Umbilical cord (tissue), 2 donors: ENCODE measurements at places on chromosomes 13 and 19. TPM values are rescaled to one million over a fixed set of nuclear protein-coding genes. Genes with fewer than 3 reads are reported as not detected.

GRCh38 chr19:48740164-48740972 lies at the start of gene RASIP1:
TSS of gene RASIP1 (minus strand) at chr19:48740610. CDS start at chr19:48740282, 328 bp downstream.
- DNase-seq: no peak

GRCh38 chr19:5624741-5625278 lies 1.9 kb downstream of the SAFB start:
- DNase-seq: no peak

DNA sequence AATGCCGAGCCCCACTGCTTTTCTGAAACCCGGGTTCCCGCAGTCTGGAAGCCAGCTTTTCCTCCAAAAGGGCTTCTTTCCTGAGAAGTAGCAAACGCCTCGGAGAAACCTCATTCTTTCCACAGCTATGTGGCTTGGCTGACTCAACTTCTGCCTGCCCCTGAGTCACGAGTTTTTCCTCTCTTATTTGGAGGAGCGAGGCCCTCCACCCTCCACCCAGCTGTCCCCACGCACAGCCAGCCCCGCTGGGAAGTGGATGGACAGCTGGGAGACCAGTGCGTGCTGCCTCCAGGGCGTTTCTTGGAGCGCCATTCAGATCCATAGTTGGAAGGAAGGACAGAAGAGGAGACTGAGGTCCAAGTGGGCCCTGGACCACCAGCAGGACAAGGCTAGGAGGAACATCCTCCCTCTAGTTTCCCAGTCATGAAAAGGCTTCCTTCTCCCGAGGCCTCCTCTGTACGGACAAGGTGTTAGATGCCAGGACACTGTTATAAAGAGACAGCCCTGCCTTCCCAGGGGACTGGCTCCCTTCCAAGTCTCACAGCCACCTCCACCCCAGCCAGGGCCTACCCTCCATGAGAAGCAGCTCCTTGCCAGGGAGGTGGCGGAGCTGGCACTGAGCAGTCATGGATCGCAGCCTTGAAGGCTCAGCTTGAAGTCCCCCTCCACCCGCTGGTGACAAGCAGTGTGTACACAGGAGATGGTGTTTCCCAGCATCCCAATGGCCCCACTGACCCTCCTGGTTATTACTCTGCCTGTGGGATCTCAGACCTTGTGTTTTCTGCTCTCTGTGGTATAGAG lies 2.5 kb upstream of the PLEKHF1 start:
- DNase-seq: peak; percentile 95

- DNase-seq: no peak
Observed at GRCh38 chr19:1010586-1011510, 10.1 kb downstream of the TMEM259 start.

GRCh38 chr13:49610176-49610575 lies 18.1 kb upstream of the ARL11 start:
- DNase-seq: no peak

DNA sequence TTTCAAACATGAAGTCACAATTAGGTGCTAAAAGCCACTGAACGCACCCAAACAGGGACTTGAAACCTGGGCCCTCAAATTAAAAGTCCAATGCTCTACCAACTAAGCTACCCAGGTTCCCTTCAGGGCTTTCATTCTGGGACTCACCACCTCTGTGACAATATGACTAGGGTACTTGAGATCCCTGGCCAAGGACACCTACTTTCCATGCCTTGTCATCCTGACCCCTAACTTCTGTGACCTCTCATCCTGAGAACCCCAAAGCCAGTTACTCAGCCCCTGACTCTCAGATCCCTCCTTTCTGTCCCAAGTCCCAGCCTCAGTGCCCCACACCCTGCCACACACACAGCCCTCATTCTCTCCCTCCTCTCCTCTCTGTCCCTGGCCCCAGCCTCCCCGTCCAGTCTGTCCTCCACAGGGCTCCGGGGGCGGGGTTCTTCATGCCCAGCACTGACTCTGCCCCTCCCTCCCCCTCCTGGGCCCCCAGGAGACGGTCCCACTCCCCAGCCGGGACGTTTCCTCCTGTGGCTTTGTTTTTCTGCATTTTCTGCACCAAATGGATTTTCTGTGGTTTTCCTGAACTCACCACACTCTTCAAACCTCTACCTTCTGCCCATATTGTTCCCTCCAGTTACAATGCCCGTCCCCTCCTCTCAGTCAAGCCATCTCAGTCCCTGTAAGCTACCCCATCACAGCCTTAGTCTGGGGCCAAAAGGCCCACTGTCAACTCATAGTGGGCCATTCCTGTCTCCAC lies 7.0 kb downstream of the RCN3 start:
- DNase-seq: no peak

DNA sequence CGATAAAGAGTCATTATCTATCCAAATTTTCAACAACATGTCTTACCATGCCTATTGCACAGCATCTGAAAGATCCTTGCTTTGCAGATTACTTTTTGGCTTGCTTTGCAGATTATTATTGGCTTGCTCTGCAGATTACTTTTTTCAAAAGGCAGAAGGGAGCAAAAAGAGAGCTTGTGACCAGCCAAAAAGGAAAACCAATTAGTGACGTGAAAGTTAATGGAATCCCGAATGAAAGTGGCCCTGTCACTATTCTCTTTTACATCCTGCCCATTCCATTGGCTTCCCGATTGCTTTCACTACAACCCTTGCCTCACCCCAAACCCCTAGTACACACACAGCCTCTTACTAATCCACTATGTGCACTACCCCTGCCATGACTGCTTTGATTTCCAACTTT lies 81.3 kb downstream of the LHFPL6 start:
- no peak for DNase-seq

DNA sequence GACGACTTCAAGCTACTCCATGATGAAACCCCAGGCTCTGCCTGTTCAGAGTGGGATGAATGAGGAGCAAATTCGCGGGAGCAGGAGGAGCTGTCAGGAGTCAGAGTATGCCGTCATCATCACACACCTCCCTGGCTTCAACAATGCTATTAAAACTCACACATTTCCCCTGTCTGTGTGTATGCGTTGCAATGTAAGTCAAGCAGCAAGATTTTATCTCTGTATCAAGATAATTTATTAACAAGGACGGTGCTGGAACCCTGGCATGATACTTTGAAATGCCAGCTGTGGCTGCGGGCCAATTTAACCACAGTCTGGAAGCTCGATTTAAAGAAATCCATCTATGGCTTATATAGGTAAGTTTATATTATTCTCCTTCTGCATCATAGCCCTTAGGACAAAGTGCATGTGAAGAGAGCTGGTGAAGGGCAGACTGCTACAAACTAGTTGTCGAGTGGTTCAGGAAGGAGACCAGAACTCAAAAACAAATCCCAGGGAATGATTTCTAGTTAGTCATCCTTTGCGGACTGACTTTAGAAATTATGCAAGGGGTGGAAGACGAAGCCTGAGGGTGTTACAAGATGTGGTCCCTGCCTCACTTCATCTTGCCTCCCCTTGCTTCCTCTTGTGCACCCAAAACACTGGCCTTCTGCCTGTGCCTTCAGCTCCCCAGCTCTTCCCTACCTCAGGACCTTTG lies 486.5 kb downstream of the COG6 start:
- no peak for DNase-seq

DNA sequence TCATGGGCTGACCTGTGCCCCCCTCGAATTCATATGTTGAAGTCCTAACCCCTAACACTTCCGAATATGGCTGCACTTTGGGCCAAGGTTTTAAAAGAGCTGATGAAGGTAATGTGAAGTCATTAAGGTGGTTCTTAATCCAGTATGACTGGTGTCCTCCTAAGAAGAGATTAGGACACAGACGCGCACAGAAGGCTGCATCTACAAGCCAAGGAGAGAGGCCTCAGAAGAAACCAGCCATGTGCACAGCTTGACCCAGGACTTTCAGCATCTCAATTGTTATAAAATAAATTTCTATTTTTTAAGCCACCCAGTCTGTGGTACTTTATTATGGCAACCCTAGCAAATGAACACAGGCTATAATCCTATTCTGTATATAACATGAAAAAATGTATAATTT lies 99.9 kb downstream of the DOCK9 start:
- no peak for DNase-seq

DNA sequence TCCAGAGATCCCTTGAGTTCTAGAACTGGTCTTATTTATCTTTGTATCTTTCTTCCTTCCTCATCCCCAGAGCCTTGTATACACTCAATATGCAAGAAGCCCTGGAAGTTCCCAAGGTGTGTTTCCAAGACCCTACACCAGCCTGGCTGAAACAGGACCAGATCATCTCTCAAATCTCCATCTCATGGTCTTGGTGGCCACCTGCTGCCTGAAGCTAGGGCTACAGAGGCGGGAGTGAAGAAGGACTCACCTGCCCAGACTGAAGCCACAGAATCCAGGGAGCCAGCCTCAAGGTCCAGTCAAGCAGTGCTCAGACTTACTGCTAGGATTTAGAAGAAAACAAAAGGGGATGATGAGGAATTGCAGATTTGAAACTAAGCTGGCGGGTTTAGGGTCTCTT lies 6.1 kb upstream of the CYSLTR2 start:
- no peak for DNase-seq

- DNase-seq: peak; percentile 62
Observed at GRCh38 chr19:4057931-4058692, 8.6 kb downstream of the ZBTB7A start.

GRCh38 chr13:112807653-112808376 lies 118.0 kb downstream of the ATP11A start:
- DNase-seq: no peak

SLC7A10 gene
- total RNA-seq: not detected

PRDX2 gene
- total RNA-seq: 112 TPM

ZNF546 gene
- total RNA-seq: 42.4 TPM
